NCI-H187 (cell line): ENCODE measurements at places on chromosomes 16 and 17.

- no peak for DNase-seq
These were observed 10.2 kb upstream of the RSKR start for GRCh38 chr17:28624148-28624547.

GRCh38 chr17:3036800-3037199 lies 26.6 kb downstream of the OR1D5 start:
- no peak for DNase-seq

GRCh38 chr17:78839762-78840529 lies 668 bp downstream of the USP36 start:
- DNase-seq, result no peak

- DNase-seq, result no peak
These were observed 282.0 kb downstream of the SEC14L1 start for GRCh38 chr17:77422748-77423113.

DNA sequence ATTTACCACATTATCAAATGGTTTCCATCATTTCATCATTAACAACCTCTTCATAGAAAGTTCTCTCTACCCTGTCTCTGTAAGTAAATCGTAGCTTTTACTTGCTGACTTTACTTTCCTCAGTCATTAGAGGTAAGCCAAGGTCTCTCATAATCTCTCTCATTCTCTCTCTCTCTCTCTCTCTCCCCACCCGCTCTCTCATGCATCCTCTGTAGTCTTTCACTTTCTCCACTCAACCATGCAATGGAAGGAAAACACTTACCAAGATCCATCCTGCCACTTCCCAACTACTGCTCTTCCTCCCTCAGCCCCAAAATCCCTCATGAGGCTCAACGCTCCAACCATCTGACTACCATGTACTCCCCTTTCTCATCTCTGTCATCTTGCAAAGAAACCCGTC lies 6.1 kb downstream of the CEP112 start:
- peak; percentile 15 for DNase-seq

DNA sequence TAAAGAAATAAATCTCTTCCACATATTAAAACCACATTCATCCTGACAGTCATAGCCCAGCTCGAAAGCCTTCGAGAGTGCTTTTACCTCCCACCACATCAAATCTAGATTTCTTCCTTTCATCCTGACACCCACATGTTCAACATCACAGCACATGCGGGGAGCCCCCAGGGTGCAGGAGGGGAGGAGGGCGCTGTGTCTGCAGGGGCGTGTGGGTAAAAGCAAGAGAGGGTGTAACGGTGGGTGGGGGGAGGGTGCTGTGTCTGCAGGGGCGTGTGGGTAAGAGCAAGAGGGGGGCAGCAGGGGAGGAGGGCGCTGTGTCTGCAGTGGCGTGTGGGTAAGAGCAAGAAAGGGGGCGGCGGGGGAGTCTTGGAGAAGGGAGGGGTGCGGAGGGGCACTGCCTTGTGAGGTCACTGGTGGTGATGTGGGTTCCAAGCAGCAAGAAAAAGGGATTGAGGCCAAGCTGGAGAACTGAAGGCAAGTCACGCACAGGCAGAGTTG lies 34.7 kb downstream of the ADCY9 start:
- DNase-seq, result no peak

GRCh38 chr16:25020112-25020631 lies 5.0 kb upstream of the ARHGAP17 start:
- DNase-seq, result no peak

- DNase-seq, result no peak
These were observed 4.5 kb upstream of the HEXIM1 start for GRCh38 chr17:45143767-45144198.

DNA sequence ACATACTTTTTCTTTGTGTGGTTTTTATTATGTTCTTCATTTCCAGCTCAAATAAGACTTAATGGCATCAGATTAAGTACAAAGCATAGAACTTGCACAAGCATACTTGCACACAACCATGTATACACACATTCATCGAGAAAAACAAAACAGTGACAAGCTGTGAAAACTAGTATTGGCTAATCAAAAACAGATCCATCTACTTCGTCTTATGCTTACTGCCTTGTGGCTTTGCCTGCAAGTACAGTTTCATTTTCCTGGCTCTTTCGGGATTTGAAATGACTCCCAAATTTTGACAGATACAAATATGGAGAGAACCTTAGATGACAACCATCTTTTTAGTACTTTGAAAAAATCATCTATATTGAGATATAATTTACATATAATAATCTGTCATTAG lies 338.3 kb downstream of the BCAS3 start:
- no peak for DNase-seq

- DNase-seq, result no peak
These were observed 1.3 kb downstream of the ATXN1L start for GRCh38 chr16:71847096-71847495.

DNA sequence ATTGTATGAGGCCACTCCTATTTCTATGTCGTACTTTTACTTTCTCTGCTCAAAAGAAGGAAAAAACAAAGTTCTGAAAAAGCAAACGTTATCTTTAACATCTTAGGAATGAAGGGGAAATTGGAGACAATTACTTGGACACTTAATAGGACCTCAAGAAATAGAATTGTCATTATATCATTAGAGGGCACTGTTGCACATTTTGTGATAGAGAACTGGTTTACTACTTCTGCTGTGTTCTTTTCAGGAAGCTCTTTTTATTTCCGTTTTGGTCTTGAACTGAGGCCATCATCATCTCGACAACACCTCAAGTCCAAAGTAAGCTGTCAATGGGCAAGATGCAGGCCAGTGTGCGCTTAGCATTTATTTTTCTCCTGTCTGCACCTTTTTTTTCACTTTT lies 14.6 kb downstream of the COG4 start:
- no peak for DNase-seq

GRCh38 chr17:80906364-80907259 lies 85.0 kb upstream of the CHMP6 start:
- no peak for DNase-seq

GRCh38 chr16:78720416-78720815 lies 621.0 kb downstream of the WWOX start:
- no peak for DNase-seq

DNA sequence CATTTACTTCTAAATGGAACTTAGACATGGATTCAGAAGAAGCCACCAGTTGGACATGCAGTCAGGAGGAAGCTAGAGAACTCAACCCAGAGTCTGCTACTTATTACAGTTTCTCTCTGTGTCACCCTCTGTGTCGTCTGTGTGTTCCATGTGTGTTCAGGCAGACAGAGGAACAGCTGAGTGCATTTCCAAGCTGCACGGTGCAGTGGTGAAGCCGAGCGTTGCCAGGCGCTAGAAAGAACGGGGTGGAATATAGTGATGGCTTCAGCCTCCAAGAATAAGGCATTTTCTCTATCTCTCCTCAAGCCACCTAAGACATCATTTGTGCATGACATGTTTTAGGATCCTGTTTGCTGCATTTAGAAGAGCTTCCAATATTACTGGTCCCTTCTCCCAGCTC lies 101.1 kb upstream of the CCL2 start:
- no peak for DNase-seq

- no peak for DNase-seq
These were observed 140.7 kb downstream of the KATNIP start for GRCh38 chr16:27690608-27691007.

DNA sequence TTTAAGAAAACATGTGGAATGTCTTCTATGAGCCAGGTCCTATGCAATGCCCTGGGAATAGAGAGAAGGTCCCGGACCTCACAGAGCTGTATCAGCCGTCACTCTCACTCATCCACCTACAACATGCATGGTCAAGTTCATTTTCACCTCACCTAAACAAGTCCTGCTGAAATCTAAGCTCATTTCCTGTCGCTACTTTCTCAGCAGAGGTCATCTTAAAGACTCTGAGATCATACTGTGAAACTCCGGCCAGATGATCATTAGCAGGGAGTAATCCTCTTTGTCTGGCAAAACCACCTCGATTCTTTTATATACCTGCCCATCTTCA lies 66.2 kb upstream of the LYRM9 start:
- no peak for DNase-seq

- no peak for DNase-seq
These were observed 21.4 kb upstream of the SLC46A1 start for GRCh38 chr17:28427371-28427770.

- no peak for DNase-seq
These were observed 41.9 kb upstream of the KCNJ16 start for GRCh38 chr17:70033165-70033564.

- DNase-seq, result no peak
These were observed 11.5 kb downstream of the KCNG4 start for GRCh38 chr16:84228256-84228838.

DNA sequence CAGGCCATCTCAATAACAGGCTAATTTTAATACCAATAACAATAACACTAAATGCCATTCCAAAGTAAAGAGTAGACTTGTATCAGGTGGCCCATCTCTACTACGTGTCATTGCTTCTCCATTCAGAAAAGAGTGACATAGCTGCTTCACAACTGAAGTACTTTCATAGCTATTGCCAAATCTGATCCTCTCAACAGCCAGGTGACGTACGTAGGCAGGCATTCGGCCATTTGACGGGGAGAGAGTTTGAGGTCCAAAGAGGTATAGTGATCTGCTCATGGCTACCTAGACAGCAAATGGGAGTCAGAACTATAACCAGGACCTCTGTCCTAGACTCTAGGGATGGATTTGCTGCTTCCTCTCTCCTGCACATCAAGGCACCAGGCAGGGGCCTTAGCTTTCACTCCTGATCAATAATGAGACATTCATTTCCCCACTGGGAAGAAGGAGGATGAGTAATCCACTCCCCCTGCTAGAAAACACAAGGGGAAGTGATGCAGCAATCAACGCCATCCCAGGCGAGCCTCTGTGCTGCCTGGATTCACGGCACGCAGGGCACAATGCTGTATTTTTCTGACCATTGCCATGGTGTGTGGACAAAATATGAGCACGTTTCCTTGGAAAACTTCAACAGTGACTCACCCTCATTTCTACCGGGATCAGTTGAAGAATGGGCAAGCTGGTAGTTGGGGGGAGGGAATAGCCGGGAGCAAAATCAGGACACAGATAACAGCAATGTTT lies 80.9 kb downstream of the SPACA3 start:
- DNase-seq, result no peak

DNA sequence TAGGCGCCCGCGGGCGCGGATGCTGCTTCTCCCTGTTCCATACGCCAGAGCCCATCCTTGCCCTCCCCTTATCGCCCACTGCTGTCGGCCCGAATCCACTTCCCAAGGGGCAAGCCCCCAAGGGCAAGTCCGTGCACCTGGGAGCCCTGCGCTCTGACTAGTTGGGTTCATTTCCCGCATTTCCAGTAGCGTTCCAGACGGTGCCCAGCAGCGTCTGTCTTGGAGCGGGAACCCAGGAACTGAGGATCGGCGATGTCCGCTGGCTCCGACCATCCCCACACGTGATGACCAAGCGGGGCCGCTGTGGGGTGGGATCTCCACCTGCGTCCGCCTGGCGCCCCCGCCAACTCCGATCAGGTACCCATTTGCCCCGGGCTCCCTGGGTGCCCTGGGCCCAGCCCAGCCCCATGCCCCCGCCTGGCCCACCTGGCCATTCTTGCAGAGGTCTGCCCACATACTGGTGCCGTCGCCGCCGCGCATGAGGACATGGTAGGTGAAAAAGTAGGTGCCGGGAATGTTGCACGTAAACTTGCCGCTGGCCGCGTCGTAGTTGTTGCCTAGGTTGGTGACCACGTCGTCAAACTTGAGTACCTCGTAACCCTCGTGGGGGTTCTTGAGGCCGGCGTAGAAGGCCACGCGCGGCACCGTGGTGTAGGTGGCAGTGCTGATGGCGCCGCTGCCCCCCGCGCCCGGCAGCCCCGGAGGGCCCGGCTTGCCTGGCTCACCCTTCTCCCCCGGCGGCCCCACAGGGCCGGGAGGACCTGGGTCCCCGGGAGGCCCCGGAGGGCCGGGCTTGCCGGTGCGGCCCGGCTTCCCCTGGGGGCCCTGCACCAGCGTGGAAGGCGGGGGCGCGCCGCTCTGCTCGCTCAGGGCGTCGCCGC lies 837 bp downstream of the C1QL1 start:
- no peak for DNase-seq
